ENCODE measurements at places on chromosomes 6 and 20. TPM values are rescaled to one million over a fixed set of nuclear protein-coding genes. Genes with fewer than 3 reads are reported as not detected.

DNA sequence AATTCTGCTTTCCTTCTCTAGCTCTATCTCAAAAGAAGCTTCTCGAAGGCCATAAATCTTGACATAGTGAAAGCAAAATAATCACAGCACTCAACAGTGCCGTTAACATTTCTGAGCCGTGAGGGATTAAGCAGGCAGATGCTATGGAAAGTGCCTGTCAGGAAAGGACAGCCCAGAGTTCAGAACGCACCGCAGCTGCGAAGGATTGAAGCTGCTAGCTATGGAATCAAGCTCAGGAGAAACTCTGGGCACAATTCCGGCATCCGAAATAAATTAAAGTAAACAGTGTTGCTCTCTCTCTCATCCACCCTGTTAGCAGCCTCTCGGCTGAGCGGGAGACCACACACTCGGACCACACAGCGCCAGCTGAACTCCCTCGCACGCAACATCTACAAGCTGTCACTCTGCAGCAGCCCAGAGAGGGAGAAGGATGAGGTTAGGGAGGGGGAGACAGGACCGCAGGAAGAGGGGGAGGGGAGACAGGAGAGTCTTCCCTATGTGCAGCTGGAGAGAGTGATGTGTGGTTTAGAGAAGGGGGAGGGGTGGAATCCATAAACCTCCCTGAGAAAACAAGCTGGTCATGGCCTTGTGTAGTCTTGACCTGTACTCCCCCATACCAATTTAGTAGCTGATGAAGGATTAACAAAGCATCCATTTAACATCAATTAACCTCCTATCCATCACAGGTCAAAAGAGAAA, 9.0 kb downstream of the EXOC2 start:
- DNase-seq = peak; percentile 5
- H3K36me3 ChIP-seq = no peaks in the 10 kb centered on the region
- H3K27ac ChIP-seq = no peak overlapping the region
- no peaks in the 10 kb centered on the region for H3K4me1 ChIP-seq
- H3K27me3 ChIP-seq = no peaks in the 10 kb centered on the region

GRCh38 chr20:745683-746301, 22.5 kb downstream of the SLC52A3 start:
- H3K4me3 ChIP-seq = no peak overlapping the region
- no peaks in the 10 kb centered on the region for H3K36me3 ChIP-seq
- no peak overlapping the region for H3K27ac ChIP-seq
- H3K27me3 ChIP-seq = no peaks in the 10 kb centered on the region
- H3K4me1 ChIP-seq = no peaks in the 10 kb centered on the region

- no peaks in the 10 kb centered on the region for H3K36me3 ChIP-seq
- no peaks in the 10 kb centered on the region for H3K4me1 ChIP-seq
- no peaks in the 10 kb centered on the region for H3K27me3 ChIP-seq
- H3K4me3 ChIP-seq = no peak overlapping the region
These were observed 58.7 kb upstream of the RIN2 start for GRCh38 chr20:19699180-19699971.

DNA sequence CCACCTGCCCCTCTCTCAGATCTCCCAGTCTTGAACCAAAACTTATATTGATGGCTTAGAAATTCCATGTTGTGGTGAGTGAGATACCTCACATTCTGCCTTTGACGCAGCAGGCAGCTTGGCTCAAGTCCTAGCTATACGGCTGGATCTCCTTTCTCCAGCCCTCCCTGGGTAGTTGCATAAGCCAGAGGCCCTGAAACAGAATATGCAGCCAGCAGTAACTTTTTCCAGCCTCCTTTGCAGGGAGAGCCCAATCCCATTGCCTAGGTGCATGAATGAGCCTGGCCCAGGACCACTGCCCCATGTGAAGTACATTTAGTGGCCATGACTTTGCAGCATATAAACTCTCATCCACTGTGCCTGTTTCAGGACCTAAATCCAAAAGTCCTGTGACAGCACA, 202.2 kb upstream of the CDYL start:
- no peak for DNase-seq
- no peak overlapping the region for H3K4me3 ChIP-seq
- H3K27me3 ChIP-seq = no peaks in the 10 kb centered on the region
- no peak overlapping the region for H3K27ac ChIP-seq
- no peaks in the 10 kb centered on the region for H3K36me3 ChIP-seq

DNA sequence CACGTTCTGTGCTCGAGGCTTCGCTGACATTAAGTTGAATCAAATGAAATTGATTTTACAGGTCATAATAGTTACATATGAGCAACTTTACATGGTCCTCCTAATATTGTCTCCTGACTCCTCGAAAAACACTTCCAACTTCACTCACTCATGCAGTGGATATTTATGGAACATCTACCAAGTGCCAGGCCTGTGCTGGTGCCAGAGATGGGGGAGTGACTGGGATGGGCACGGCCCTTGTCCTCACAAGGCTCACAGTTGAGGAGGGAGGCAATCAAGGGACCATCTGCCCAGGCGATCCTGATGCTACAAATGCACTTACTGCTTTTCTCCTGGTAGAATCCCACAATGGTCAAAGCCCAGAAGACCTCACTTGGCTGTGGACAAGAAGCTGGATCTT, 426.4 kb downstream of the PREX1 start:
- no peaks in the 10 kb centered on the region for H3K27me3 ChIP-seq
- no peaks in the 10 kb centered on the region for H3K36me3 ChIP-seq
- H3K4me1 ChIP-seq = peaks cover 36% of the 10 kb centered on the region
- no peak overlapping the region for H3K4me3 ChIP-seq
- H3K27ac ChIP-seq = peak overlapping the region; percentile 91

GRCh38 chr20:22921595-22922421, 113.3 kb upstream of the SSTR4 start:
- no peaks in the 10 kb centered on the region for H3K27me3 ChIP-seq
- no peak overlapping the region for H3K27ac ChIP-seq
- peaks cover 1% of the 10 kb centered on the region for H3K4me1 ChIP-seq

GRCh38 chr6:135631821-135632220, 134.3 kb upstream of the AHI1 start:
- H3K36me3 ChIP-seq = no peaks in the 10 kb centered on the region
- no peak overlapping the region for H3K27ac ChIP-seq
- peaks cover 6% of the 10 kb centered on the region for H3K4me1 ChIP-seq
- no peak overlapping the region for H3K4me3 ChIP-seq
- no peak for DNase-seq

MAP7 gene
- 57.4 TPM for total RNA-seq

RAET1G gene
- not detected for total RNA-seq

KCNQ5 gene
- 0.07 TPM for total RNA-seq

TDRD6 gene
- not detected for total RNA-seq

CALHM6 gene
- not detected for total RNA-seq

SMAP1 gene
- total RNA-seq = 36.1 TPM

HSF2 gene
- total RNA-seq = 12.1 TPM

CST5 gene
- total RNA-seq = not detected

CCN2 gene
- 13.8 TPM for total RNA-seq

Data from Caco-2 (cell line).